Hematopoietic multipotent progenitor cell treated with erythropoietin and hydrocortisone succinate and interleukin-3 and kit ligand, for 17 days (in vitro differentiated cells): ENCODE measurements at places on chromosomes 4 and X.

DNA sequence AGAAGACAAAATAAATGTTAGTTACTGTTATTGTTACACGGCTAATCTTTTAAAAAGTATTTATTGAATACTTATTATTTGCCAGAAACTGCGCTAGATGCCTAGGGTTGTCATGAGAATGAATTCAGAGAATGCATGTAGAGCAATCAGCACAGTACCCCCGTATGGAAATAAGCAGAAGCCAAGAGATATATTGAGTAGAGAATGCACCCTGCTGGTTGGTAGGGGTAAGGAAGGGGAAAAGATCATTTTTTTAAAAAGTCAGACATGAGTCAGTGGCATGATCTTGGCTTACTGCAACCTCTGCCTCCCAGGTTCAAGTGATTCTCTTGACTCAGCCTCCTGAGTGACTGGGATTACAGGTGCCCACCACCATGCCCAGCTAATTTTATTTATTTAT is 13.1 kb upstream of the DRP2 start:
- no peak for DNase-seq

- DNase-seq, result no peak
These were observed 83.1 kb downstream of the GUCY2F start for GRCh38 chrX:109398833-109399232.

DNA sequence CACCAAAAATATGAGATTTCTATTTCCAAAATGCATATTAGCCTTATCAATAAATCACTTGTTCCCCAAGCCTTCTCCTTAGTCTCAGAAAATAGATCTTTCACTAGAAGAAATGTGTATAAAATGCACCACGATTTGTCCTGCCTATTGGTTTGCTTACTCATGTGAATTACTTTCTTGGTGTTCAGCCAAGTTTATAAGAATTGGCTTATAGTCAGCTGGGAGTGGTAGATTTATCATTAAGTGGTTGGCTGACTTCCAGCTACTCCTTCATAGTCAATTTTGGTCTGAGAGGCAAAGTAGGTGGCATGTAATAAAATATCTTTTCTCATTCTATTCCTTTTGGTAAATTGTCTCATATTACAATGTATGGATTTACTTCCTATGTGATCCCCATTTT is 1.3 kb downstream of the SULT1E1 start:
- peak; percentile 27 for DNase-seq

DNA sequence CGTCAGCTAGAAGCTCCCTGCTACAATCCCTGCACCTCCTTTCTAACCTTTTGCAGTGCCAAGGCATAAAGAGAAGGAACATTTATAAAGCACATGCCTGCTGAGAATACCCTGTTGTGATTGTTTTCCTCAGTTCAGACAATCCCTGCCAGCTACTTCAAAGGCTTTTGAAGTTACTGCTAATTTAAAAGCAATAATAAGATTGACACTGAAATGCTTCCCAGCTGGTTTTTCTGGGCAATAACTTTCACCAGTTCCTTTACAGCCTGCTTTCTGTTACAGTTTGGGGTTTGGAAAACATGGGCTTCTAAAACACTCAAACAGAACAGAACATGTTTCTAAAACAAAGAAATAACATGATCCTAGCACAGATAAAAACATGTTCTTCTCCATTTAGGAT is 232.3 kb upstream of the CPEB2 start:
- no peak for DNase-seq
